ENCODE measurements at places on chromosomes 2 and 18. TPM values are rescaled to one million over a fixed set of nuclear protein-coding genes. Genes with fewer than 3 reads are reported as not detected.

Gene ALPI
- not detected for polyA plus RNA-seq

Gene PJVK
- polyA plus RNA-seq = 2.1 TPM

Gene PNKD
- 45.9 TPM for polyA plus RNA-seq

GRCh38 chr2:94874277-94874997 is 3.2 kb downstream of the TEKT4 start:
- no peak for DNase-seq

DNA sequence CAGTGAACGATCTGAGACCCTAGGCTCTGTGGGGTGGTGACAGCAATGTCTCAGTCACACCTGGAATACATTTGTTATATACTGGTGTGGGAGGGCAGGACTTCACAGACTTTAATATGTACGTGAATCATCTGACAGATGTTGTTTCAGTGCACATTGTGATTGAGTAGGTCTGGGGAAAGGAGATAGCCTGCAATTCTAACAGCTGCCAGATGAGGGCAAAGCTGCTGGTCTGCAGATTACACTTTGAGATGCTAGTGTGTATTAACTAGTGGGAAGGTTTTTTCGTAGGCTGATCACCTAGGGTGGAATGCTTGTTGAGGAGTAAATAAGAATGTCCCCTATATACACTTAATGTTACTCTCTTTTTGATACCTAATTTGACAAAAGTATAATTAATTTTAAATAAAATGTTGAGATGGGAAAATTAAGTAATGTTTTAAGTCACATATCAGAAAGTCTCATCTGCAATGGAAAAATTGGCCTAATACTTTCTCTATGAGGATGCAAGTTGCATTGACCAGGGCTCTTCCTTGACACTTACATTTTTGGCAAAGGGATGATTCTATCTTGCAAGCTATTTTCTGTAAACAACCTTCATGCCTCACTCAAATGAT is 496.9 kb upstream of the HNMT start:
- DNase-seq = no peak

GRCh38 chr2:50956886-50957285 is 75.0 kb downstream of the NRXN1 start:
- no peak for DNase-seq

GRCh38 chr2:98809116-98809515 is 78.2 kb upstream of the MGAT4A start:
- no peak for DNase-seq

DNA sequence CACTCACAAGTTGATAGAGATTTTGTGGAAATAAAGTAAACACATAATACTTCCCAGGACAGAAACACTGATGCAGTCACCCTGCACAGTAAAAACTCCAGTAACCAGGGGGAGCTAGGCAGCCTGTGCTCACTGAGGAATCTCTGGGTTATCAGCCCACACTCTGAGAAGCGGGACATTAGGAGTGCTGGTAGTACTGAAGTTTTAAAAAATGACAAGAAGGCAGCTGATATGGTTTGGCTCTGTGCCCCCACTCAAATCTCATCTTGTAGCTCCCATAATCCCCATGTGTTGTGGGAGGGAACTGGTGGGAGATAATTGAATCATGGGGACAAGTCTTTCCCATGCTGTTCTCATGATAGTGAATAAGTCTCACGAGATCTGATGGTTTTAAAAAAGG is 31.4 kb downstream of the KCTD1 start:
- DNase-seq = no peak

DNA sequence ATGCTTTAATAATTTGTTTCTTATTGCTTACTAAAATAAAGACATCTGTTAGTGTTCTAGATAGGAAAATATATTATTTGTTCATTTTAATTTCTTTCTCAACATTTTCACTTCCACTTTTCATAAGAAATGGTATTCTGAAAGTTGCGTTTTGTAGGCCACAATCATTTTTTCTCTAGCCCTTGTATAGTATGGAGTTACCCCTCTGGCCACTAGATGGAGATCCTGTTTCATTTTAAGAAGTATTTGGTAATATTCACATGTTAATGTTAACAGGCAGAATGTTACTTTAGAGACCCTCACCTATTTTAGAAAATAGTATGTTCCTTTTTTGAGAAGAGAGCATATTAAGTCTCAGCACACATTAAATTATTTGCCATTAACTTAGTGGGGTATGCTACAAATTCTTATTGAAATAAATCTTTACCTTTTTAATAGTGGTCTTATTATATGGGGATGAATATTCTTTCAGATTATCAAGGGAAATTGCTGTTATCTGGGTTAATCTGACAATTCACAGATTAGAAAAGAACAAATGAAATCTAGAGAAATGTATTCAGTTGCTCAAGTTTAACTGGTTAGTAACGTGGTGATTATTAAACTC is 73.9 kb upstream of the TTC27 start:
- DNase-seq = peak; percentile 13

- DNase-seq = no peak
Measured at GRCh38 chr2:109434351-109434750, 179.4 kb downstream of the SEPTIN10 start.

- DNase-seq = no peak
Measured at GRCh38 chr18:44871771-44872170, 191.1 kb downstream of the SETBP1 start.

DNA sequence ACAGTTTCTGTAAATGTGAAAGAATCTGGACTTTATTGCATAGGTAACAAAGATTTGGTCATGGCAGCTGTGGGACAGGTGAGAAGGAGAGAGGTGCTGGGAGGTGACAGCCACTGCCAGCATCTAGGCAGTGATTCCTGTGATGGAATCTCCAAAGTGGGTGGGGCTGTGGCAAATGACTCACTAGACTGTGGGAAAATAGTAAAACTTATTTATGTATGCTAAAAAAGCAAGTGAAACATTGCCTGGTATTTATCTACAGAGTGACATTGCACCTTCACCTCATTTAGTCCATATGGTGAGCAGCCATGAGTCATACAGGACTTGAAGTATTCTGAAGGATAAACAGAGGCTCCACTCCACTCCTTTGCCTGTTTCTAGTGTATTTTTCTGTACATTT is 145.3 kb upstream of the MEX3C start:
- no peak for DNase-seq

- no peak for DNase-seq
Measured at GRCh38 chr2:105381101-105381668, 17.7 kb downstream of the FHL2 start.

GRCh38 chr2:2662847-2663356 is 331.8 kb upstream of the MYT1L start:
- no peak for DNase-seq

All from AG04450 (cell line).